ENCODE measurements at places on chromosomes 13 and 19.
A peak's percentile ranks its signal among the peaks of the same experiment; 100 is the strongest.

GRCh38 chr13:42561752-42562467 is 12.0 kb upstream of the TNFSF11 start:
- no peak for DNase-seq

GRCh38 chr19:53308339-53308811 is 25.2 kb upstream of the ZNF845 start:
- no peak for DNase-seq

- no peak for DNase-seq
Observed at GRCh38 chr13:61192826-61193225, 222.8 kb downstream of the PCDH20 start.

DNA sequence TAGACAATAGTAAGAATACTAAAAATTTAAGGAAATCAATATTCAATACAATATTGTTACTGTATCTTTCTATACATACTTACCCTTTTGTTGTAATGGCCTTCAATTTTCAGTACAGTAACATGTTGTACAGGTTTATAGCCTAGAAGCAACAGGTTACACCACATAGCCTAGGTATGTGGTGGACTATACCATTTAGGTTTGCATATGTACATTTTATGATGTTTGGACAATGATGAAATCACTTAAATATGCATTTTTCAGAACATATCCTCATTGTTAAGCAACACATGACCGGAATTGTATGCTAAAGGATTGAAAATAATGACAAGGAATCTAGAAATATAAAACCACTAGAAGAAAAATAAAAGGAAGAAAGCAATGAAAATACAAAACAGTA is 611.4 kb downstream of the DACH1 start:
- no peak for DNase-seq

GRCh38 chr13:32016631-32017030 is 14.9 kb upstream of the FRY start:
- no peak for DNase-seq

DNA sequence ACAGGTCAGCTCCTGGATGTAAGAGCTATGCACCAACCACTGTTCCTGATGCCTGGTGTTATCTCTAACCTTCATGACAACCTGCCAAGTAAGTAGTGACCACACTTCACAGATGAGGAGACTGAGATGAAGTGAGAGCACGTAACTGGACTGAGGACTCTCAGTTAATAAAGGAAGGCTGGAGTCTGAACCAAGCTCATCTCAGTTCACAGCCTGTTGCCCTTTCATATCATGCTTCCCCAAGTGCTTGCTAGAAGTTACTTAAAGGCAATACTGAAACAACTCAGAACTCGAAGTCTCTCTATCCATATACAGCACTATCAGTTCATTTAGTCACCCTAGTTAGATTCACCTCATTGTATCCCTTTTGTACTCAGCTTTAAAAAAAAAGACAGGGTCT is 119.7 kb downstream of the ABCC4 start:
- DNase-seq = no peak

- DNase-seq = no peak
Observed at GRCh38 chr19:16208064-16208759, 10.5 kb downstream of the AP1M1 start.

DNA sequence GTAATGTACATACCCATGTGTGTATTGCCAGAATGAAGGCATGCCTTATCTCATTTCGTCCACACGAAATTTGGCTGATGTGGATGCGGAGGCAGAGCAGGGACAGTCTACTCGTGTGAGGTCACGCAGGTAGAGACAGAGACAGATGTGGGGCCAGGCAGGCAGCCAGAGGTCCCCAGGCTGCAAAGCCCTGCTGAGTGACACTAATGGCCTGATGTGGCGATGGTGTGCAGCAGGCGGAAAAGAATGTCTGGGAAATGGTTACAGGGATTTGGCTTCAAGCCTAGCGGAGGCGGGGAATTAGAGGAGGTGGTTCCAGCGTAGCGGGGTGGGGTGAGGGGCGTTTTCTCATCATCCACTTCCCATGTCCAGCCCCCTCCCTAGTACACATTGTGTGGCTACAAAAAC is 4.2 kb upstream of the IZUMO2 start:
- DNase-seq = no peak

DNA sequence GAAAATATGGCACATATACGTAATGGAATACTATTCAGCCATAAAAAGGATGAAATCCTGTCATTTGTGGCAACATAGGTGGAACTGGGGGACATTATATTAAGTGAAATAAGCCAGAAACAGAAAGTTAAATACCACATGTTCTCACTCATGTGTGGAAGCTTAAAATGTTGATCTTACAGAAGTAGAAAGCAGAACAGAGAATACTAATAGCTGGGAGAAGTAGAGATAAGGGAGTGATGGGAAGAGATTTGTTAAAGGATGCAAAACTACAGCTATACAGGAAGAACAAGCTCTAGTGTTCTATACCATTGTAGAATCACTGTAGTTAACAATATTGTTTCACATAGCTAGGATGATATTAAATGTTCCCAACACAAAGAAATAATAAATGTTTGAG is 68.1 kb downstream of the RUBCNL start:
- no peak for DNase-seq

DNA sequence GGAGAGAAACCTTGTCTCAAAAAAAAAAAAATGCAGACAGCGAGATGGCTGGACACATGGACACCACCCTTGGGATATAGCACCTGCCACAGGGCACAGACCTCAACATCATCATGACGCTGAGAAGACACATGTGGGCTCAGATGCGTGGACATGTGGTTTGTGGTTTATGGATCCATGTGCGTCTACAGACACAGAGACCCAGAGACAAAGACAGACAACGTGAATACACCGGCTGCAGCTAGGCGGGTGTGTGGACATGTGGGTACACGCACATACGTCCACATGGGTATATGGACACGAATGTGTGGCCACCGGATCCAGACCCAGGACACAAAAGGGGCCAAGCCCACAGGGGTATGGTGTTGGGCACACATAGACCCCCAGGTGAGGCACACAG is 1.3 kb downstream of the TNFSF14 start:
- no peak for DNase-seq

- DNase-seq = no peak
Observed at GRCh38 chr13:106503272-106503671, 32.2 kb downstream of the EFNB2 start.

- no peak for DNase-seq
Observed at GRCh38 chr13:29355029-29355428, 240.5 kb downstream of the SLC7A1 start.

DNA sequence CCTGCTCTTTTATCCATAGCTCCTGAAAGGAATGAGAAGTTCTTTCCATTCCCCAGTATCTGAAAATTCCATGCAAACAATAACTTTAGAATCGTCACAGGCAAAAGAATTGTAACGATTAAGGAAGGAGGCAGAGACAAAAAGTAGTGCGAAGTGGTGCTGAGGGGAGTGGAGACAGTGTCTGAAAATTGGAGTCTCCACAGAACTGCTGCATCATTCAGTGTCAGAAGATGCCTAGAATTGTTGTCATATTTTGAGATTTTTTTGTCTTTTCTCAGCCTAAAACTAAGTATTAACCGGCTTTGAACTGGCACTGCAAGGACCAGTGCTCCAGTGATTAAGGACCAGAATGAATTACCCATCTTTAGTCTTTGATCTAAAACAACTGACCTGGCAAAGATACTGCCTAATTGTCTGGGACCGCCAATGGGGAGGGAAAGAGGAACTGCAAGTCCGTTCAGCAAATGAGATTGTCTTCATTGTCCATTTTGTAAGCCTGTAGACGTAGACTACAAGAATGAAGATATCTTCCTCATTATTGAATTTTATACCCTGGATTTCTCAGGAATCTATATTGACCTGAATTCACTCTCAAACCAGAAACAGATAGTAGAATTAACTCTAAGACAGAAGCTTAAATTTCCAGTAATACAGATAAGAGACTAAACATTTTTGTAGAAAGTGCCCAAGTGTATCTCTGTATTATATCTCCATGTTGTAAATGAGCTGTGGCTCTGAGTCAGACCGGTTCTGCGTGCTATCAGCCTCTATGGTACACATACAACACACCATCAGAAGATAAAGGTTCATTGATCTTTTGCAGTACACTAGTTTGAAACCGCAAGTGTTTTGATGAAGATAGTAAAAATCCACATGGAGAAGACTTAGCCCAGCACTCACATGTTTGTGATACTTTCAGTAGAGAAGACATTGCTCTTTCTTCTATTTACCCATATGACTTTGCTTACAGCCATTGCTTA is 293.2 kb downstream of the EFNB2 start:
- no peak for DNase-seq

DNA sequence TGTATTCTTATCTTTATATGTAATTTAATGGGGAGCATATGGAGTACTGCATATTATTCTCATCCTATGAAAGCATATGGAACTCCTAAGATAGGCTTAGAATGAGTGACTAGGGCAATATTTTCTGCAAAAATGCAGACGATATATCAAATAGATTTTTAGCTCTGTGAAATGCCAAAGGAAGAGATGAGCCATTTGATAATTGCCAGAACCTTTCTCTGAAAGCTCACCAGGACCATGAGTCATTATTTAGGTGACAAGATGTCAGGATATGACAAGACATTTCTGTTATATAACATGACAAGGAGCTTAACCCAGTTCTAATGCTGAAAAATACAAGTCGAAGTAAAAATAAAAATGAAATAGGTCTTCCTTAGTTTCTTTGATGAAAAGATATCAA is 145.0 kb downstream of the SLITRK6 start:
- no peak for DNase-seq

DNA sequence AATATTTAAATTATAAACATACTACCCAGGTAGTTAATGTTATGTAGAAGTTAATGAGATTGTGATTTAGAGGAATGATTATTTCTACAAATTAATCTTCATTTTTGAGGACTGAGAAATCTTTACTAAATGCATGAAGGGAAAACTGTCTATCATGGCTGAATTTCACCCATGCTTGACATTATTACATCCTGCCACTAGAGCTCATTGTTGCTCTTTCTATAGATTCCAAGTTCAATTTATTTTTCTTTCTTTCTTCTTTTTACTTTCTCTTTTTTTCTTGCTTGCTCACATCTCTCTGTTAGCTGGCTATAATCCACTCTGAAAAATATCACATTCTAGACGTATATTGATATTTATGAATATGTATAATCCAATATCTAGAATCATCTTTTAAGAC is 505.0 kb upstream of the KLHL1 start:
- no peak for DNase-seq

DNA sequence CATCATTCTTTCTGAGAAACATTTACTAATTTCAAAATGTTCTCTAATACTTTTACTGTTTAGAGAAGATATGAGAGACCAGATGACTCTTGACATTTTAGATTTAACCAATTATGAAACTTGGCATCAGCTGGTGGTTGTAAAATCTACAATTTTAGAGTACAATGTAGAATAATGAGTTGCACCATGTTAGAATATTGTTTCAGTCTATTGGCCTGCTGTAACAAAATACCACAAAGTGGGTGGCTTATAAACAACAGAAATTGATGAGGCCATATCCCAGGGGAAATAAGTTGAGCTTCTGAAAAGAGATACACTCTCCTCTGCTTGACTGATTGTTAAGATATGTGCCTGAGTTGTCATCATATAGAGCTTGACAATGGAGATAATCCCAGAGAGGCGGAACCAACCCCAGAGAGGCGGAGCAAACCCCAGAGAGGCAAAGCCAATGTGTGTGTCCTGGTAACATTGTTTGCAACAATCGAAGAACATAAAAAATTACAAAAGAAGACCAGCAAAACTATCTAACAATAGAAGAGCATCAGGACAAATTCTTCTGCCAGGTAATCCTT is 373.0 kb upstream of the SLITRK1 start:
- DNase-seq = no peak

GRCh38 chr19:4781801-4782200 is 9.7 kb upstream of the FEM1A start:
- DNase-seq = no peak

DNA sequence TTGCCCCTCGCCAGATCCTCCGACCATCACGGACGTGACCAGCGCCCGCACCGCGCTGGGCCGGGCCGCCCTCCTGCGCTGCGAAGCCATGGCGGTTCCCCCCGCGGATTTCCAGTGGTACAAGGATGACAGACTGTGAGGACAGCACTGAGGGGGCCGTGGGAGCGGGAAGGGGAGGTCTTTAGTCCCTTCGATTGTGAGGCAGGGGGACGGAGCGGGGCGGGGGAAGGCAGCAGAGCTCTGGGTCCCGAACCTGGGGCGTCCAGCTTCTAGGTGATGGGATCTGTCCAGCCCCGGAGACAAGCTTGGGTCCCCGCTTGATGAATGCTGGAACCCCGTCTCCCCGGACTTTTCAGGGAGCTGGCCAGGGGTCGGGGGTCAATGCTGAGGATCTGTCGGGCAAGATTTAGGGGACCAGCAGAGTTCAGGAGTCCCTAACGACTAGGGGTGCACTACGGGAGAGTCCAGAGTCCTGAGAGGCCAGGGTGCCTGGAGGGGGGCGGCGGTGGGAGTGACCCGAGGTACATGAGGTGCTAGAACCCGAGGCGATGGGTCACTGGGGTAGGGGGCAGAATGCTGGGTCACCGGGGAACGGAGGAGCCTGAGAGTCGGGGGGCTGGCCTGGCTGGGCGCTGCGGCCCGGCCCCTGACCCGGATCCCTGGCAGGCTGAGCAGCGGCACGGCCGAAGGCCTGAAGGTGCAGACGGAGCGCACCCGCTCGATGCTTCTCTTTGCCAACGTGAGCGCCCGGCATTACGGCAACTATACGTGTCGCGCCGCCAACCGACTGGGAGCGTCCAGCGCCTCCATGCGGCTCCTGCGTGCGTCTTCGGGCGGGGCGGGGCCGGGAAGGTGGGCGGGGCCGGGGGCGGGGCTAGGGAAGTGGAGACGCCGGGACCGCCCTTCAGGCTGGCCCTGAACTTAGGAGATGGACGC is 14.6 kb downstream of the VSIG10L start:
- peak; percentile 52 for DNase-seq

- no peak for DNase-seq
Observed at GRCh38 chr13:113907635-113908617, 44.0 kb upstream of the GAS6 start.

DNA sequence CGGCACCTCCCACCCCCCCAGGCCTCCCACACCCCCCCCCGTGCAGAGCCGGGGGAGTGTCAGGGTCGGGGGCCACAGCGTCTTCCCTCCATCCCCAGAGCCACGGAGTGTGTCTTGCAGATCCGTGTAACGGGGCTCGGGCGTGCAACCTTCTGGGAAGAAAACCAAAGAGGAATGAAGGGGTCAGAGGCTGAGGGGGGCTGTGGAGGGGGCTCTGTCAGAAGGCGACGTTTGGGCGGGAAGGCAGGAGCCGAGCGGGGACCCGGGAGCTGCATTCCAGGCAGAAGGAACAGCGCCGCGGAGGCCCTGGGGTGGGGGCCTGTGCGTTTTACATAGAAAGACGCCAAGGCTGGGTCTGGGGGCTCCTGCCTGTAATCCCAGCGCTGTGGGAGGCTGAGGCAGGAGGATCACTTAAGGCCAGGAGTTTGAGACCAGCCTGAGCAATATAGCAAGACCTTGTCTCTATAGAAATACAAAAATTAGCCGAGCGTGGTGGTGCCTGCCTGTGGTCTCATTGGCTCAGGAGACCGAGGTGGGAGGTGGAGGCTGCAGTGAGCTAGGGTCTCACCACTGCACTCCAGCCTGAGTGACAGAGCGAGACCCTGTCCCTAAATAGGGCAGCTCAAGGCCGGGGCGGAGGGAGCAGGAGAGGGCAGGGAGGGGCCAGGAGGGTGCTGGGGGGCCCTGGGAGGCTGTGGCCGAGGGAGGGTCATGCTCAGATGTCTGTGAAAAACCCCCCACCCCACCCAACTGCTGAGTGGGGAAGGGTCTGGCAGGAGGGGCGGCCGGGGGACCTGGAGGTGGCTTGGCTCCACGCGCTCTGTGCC is 27.8 kb downstream of the ARID3A start:
- DNase-seq = no peak

GRCh38 chr13:79455331-79455730 is 25.6 kb upstream of the NDFIP2 start:
- DNase-seq = no peak

All from stimulated activated CD4-positive, alpha-beta T cell treated with anti-CD3 and anti-CD28 coated beads, Interleukin-1b, Interleukin-23, amount 100 ng/mL, for 24 hours (primary cell).